Effector CD4-positive, alpha-beta T cell (primary cell): ENCODE measurements at places on chromosomes 3 and 15.

- no peak for DNase-seq
Observed at GRCh38 chr3:123076496-123077418, 9.9 kb downstream of the PDIA5 start.

DNA sequence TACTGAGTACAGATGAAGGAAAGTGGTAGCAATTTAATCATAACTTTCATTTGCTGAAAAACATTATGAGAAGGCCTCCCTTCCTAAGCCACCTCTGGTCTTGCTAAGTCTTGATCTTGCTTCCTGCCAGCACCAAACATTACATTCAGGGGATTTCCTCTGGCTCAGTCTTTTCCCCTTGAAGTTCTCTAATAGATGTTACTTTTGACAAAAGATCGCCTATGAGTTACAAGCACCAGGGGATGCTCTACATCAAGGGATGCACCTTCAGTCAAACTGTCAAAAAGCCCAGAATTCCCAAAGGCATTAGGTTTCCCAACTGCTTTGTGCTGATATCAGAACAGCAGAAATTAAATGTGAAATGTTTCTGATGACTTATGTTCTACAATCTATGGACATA lies 47.3 kb downstream of the AQP9 start:
- no peak for DNase-seq

DNA sequence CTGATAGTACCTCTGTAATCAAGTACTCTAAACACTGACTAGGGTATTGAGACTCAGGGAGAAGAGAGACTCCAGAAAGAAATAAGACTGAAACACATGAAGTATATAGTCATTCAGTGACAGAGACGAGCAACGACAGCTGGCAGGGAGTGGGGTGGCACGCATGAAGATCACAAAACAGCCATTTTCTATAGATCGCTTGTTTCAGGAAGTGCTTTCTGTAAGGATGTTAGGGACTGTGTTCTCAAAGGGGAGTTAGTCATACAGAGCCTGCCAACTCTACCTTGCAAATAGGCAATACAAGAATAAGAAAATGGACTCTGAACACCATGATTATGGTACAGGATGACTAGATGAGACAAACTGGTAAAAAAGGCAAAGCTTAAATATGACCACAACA lies 139.5 kb downstream of the TBL1XR1 start:
- no peak for DNase-seq

- DNase-seq, result no peak
Observed at GRCh38 chr15:28106294-28107110, 7.4 kb upstream of the OCA2 start.
